HS-5 (cell line): ENCODE measurements at places on chromosomes 11 and 22.

- no peak for DNase-seq
These were observed 14.6 kb downstream of the KCNA4 start for GRCh38 chr11:30002157-30002785.

DNA sequence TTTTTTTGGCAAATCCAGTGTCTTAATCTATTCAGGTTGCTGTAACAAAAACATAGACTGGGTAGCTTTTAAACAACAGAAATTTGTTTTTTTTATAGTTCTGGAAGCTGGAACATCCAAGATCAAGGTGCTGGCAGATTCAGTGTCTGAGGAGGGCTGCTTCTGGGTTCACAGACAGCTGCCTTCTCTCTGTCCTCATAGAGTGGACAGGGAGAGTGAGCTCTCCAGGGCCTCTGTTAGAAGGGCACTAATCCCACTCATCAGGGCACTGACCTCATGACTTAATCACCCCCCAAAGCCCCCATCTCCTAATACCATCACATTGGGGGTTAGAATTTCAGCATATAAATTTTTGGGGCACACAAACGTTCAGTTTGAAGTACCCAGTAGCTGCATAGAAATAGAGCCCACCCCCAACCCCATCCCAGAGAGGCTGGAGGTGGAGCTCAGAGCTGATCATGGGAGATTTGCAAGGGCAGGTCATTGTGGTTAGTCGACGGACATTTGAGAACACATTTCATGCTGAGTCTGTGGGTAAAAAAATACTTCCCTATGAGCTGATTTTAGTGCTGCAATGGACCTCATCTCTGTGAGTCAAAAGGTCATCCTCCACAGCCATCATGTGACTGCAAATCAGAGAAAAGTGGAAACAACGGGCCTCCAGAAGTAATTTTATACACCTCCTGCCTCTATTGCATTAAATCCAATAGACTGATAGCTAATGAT lies 203.1 kb upstream of the CADM1 start:
- DNase-seq, result no peak

DNA sequence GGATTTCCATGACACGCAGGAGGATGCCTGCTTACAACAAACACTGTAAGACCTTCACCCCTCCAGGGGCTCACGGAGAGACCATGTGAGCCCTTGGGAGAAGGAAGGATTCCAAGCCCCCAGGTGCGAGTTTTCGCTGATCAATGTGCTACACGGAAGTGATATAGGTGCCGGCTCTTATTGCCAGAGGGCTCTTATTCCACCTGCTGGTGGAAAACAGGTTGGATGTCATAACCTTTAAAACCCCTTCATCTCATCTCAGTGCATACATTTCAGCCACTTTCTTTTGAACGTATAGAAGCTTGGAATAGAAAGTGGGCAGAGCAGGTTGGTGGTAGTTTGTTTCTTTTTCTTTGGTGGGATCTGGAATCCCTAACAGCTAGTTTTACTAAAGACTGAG lies 25.8 kb downstream of the LAYN start:
- no peak for DNase-seq

DNA sequence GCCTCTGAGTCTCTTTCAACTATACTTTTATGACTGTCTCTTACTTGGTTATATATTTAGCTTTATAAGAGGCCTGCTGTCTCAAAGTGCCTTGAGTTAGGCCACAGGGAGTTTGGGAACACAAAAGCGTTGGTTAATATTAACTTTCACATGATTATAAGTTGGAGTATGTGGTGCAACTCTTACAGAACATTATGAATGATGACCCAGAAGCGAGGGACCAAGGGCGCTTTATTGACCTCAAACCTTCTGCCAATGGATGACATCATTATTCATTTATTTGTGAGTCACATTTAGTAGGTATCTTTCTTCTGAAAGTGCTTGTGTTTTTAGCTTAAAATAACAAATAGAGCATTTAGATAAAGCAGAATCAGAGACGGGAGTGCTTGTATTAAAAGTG lies 298.0 kb upstream of the ZC3H12C start:
- no peak for DNase-seq

- no peak for DNase-seq
These were observed 1.0 kb downstream of the ZNF70 start for GRCh38 chr22:23749841-23750301.

DNA sequence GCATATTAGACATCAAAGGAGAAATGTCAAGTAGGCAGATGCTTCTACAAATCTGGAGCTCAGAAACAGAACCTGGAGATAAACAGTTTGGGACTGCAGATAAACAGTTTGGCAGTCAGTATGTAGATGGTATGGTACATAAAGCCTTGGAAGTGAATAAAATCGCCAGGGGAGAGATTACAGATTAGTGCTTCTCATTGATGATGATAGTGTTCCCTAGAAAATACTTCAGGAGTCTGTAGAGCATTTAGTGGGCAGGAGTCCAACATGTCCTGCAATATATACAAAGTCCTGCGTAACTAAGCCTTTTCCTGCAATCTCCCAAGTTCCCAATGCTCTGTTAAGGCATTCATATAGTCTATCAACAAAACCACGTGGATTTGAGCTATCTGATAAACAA lies 35.2 kb downstream of the NARS2 start:
- DNase-seq, result no peak

DNA sequence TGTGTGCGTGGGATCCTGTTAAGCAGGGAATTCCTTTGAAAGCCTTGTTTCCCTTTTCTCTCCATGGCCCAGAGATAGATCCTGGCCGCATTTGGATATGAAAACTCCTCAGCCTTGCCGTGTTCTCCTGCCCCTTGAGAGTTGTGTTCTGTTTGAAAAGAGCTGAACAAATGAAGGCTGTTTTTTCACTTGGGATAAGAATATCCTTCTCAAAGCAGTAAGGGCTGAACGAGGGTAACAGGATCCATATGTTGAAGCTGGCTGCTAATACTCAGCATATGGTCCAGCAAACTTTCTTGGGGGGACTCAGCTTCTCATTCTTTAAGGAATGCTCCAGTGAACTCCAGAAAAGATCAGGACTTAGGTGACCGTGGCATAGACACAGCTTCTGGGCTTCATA lies 114.5 kb upstream of the TTC12 start:
- DNase-seq, result no peak

GRCh38 chr11:34353881-34354280 lies 3.9 kb downstream of the ABTB2 start:
- no peak for DNase-seq

GRCh38 chr11:2750682-2751522 lies 51.1 kb upstream of the KCNQ1OT1 start:
- DNase-seq, result no peak

DNA sequence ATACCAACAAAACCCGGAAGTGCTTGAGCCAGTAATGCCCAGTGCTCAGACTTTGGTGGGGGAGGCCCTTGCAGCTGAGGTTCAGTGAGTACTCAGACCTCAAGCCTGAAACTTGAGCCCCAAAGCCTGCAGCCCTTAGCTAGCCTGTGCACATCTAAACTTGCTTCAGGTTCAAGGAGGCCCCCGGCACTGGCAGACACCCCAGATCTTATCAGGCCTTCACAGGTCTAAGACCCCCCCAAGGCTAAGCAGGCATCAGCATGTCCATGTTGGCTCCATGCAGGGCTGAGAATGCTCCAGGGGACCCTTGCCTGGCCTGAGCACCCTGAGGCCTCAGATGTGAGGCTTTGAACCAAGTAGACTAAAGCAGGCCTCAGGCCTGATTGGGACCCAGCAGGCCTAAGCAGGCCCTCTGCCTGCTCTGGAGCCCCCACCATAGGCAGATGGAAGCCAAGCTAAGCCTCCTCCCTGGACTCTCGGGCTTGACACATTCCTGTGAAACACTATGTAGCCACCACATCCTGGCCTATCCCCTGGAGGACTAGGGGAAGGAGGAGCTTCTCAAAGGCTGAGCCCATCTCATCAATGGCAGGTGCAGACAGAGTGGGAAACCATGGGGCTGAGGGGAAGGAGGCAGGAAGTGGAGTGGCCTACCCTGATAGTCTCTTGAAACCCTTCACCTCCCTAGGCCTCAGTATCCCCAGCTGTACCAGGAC lies 1.2 kb upstream of the CASTOR1 start:
- no peak for DNase-seq

GRCh38 chr11:60765355-60765754 lies 8.7 kb downstream of the MS4A15 start:
- DNase-seq, result no peak

- DNase-seq, result no peak
These were observed 12.8 kb downstream of the ARAP1 start for GRCh38 chr11:72739240-72740059.

DNA sequence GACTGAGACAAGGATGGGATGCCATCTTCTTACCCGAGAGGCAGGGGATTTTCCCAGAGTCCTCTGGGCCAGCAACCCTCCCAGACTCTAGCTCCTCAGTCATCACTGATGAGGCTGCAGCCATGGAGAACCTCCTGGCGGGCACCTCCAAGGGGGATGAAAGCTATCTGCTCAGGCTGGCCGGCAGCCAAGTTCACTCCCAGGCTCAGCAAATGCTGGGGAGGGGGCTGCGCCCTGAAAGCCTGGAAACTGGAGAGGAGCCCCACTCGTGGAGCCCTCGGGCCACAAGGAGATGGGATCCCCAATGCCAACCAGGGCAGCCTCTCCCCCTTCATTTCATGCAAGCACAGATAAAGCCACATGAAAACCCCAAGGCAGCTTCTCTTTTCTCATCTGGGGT lies 75.0 kb downstream of the CACNA1I start:
- no peak for DNase-seq

GRCh38 chr11:97638641-97639224 lies 1248.9 kb downstream of the JRKL start:
- no peak for DNase-seq

DNA sequence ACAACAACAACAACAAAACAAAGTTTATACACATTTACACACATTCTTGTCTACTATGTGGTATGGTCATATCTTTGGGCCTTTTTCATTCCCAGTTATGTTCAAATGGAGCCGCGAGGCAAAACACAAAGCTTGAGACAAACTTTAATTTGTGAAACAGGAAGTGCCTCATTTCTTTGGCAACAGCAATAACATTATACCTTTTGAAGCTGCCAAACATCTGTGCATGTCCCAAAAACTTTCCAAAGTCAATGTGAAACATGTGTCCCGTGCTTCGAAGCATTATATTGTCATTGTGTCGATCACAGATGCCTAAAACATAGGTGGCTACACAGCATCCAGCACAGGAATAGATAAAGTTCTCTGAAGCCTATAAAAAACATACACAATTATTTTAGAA lies 25.0 kb upstream of the RPS13 start:
- DNase-seq, result no peak

- no peak for DNase-seq
These were observed 7.1 kb downstream of the PRPF19 start for GRCh38 chr11:60899046-60899936.

DNA sequence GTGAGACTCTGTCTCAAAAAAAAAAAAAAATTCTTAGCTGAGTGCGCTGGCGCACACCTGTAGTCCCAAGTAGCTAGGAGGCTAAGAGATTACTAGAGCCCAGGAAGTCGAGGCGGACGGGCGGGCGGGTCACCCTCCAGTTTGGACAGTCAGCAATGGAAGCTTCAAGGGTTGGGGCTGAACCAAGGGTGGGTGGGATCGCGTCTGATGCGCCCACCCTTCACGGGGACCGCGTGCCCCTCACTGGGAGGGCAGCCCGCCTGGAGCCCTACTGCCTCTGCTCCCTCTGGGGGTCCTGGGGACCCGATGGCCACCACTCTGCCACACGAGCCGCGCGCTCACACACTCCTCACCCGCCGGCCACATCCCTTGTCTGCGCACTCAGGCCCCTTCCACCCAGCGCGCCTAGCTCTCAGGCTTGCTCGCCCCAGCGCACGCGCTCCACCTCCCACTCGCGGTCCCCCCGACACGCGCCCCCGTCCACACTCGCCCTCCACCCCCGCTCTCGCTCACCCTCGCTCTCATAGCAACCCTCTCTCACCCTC lies 494 bp downstream of the CHID1 start:
- no peak for DNase-seq

DNA sequence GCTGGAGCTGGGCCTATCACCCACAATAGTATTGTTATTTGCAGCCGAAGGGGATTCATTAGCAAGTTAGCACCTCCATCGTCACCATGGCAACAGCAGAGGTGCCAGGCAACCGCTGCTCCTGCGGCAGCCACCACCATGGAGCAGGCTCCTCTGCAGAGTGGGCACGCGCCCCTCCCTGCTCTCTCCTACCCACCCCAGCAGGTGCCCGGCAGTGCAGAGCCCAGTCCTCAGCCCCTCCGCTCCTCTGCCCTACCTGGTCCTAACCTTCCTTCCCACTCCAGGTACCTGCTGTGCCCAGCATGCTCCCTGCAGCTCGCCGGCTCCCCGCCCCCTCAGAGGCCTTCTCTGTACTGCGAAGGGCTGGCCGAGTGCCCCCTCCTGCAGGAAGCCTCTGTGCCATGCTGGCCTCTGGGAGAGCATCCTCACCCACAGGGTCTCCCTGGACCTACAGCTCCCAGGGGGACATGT lies 3.6 kb downstream of the DUSP8 start:
- DNase-seq, result no peak

DNA sequence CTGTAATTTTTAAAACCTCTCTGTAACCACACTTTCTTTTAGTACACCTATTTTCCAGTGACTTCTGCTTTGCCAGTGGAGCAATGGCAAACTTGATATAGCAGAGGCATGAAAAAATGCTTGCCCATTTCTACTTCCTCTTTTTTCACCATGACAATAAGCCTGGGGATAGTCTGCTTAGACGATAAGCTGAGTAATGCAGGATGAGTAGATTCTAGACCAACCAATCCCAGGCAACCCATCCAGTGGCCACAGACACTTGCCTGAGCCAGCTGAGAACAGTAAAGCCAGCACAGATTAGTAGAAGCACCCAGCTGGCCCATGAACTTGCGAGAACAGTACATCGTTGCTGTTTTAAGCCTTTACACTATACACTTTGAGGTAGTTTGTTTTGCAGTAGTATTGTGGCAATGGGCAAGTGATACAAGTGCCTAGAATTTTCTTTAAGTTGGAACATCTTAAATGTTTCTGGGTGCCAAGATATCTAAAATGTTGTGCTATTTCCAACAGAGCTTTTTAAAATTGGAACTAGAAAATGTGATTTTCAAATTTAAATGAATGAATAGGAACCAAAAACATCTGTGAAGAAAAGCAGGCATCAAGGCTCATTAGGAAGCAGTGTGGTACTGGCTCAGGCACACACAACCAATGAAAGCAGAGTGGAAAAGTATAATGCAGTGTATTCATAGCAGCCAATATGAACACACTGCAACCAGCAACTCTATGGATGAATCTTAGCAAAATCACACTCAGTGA lies 37.7 kb downstream of the DDI1 start:
- DNase-seq, result no peak

GRCh38 chr11:86571273-86571948 lies 101.0 kb downstream of the ME3 start:
- no peak for DNase-seq

DNA sequence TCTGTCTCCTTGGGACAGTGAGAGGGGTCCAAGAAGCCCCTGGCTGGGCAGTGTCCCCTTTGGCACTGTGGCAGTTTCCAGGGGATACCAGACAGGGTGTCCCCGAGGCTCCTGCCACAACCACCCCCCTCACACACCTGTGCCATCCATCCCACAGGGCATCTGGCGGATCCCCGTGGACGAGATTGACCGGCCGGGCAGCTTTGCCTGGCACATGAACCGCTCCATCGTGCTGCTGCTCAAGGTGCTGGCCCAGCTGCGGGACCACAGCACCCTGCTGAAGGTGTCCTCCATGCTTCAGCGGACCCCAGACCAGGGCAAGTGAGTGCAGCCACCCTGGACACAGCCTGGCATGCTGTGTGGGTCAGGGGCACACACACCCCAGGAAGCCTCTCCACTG lies 17.0 kb upstream of the SUSD2 start:
- no peak for DNase-seq
